ENCODE measurements at places on chromosomes 2 and 18.

DNA sequence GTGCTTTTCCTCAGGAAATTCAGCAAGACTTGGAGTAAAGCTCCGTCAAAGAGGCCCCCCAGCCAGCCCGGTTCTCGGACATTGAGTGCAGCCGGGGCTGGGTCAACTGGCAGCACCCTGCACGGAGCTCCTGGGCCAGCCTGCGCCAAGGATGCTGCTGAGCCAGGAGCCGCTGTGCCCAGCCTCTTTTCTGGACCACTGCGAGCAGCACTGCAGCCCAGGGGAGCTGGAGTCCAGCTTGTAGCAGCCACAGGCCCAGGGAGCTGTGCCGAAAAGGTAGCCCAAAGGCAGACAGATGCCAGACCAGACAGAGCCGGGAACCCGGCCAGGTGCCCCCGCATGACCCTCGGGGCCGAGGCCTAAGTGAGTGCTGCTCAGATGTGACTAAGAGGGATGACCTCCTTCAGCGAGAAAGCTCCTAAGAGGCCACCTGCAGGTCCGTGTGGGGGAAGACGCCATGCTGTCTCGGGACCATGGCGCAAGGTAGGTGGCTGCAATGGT lies 7.3 kb downstream of the CLHC1 start:
- no peak for DNase-seq

DNA sequence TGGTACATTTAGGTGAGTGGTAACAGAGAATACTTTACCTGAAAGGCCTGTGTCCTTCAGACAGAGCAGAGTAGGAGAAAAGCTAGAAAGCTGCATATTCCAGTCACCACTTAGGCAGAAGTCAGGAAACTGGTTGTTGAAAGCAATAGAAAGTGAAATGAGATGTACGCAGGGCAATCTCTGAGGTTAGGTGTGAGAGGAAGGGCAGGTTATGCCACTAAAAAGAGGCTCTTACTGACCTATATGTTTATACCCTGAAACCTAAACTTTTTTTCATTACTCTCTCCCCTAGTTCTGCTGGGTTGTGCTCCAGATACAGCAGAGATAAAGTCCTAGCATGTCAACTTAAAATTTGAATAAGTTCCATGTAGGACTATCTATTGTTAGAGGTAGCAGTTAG lies 93.5 kb downstream of the COX7A2L start:
- no peak for DNase-seq

DNA sequence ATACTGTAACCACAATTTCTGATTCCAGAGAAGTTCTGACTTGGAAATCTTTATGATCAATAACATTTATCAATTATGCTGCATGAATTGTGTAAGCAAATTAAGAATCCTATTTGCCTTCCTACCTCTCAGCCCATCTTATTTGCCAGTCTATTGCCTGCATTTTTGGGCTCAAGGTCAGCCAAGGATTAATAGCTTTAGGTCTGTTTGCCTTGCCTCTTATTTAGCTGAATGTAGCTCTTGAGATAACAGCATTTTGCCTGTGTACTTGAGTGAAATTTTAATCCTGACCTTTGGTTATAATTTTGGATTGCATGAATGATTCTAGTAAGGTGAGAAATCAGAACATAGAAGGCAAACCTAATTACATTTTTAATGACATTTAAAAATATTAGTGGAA lies 51.2 kb downstream of the MYO3B start:
- DNase-seq, result no peak

GRCh38 chr18:44047585-44047984 lies 633.1 kb upstream of the SETBP1 start:
- DNase-seq, result no peak

DNA sequence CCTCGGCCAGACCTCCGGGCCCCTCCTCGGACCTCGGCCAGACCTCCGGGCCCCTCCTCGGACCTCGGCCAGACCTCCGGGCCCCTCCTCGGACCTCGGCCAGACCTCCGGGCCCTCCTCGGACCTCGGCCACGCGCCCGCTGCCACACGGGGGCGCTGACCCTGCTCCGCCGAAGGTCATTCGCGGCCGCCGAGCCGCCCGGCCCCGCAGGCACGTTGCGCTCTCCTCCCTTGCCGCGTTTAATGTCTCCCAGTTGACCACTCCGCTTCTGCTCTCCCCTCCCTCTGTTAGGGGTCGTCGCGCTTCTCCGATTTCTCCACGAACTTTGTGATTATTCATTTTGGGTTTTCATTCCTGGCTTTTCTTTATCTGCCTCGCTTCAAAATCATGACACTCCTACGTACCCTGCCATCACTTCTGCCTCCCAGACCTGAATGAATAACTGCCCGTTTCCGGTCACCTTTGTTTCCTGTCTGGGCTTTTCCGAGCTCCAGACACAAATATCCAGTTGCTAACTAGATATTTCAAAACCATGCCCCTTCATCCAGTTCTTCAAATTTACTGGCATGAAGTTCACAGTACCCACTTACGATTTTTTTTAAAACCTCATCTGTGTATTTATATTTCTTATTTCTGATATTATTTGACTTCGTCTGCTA lies 14.8 kb upstream of the COLEC12 start:
- DNase-seq, result no peak

DNA sequence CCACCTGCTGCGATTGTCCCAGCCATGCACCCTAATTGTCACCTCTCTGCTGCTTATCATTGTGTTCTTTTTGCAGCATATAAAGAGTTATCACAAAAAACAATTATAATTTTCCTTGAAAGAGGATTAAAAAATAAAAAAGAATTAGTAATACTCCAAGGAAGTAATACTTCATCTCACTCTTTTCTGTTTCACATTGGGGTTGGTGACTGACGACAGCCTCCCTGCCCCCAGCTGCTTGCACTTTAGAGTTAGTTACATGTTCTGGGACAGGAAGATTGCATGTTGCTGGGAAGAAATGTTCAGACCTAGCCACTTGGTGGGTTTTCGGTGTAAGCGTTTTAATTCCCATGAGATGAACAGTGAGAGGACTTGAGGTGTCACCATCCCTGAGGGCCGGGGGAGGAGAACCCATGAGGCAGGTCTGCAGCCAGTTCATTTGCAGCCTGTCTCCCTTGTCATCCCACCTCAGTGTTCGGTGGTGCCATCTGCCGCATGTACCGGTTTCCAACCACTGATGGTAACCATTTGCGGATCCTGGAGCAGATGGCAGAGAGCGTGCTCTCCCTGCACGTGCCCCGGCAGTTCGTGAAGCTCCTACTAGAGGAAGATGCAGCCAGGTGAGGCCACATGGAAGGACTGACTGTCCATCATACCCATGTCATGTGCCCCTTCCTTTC lies 69.1 kb downstream of the COA5 start:
- no peak for DNase-seq

DNA sequence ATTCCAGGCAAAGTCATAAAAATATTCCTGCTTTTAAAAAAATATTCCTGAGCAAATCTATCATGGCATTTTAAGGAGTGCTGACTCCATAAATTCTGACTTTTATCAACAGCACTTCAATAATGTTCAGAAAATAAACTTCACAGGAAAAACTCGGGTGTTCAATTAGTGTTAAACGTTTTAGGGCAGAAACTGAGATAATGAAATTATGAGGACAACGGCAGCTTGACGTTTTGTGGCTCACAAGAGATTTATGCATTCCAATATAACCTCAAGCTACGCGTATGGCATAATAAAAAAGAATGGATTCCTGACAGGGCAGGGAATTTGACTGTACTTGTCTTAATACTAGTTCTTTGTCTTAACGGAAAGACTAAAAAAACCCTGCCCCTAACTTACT lies 133.2 kb downstream of the ICOS start:
- no peak for DNase-seq

- no peak for DNase-seq
Measured at GRCh38 chr2:63743170-63743981, 98.3 kb upstream of the UGP2 start.

DNA sequence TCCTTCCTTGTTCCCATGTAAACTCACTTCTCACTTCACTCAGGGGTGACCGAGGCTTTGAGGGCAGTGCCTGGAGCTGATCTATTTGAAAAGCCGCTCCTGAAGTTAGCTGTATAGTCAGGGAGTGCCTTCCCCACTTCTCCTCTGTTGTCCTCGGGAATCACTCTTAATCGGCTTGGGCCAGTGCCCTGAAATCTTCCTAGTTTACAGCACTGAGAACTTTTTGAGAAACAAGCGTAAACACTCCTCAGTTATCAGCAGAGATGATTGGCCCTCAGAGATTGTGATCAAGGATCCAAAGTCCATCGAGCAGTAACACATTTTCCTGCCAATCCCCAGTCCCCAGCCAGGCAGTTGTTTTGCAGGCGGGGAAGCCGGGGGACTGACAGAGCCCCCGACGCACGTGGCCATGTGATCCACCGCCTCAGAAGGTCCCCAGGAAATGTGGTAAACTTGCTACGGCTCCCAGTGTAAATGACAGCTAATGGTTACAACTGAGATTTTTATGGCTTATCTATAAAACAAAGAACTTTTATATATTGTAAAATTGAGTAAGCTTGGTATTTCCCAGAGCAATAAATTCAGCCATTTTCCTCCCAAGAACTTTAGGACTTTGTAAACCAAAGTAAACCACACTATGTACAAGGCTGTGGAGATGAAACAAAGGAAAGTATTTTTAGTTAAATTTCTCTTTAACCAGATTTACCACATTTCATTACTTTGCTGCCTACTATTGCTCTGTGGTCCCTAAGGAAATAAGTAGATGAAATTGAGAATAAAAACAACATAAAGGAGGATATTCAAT lies 53.5 kb downstream of the C18orf63 start:
- DNase-seq, result no peak

- no peak for DNase-seq
Measured at GRCh38 chr2:104794441-104794840, 59.5 kb upstream of the POU3F3 start.

GRCh38 chr2:98654699-98655495 lies 46.5 kb downstream of the UNC50 start:
- no peak for DNase-seq

GRCh38 chr2:96691022-96691612 lies 48.6 kb downstream of the FER1L5 start:
- DNase-seq, result no peak

- DNase-seq, result no peak
Measured at GRCh38 chr2:131426727-131427126, 49.2 kb upstream of the TUBA3D start.

GRCh38 chr2:220259662-220260061 lies 632.2 kb downstream of the SLC4A3 start:
- peak; percentile 28 for DNase-seq

DNA sequence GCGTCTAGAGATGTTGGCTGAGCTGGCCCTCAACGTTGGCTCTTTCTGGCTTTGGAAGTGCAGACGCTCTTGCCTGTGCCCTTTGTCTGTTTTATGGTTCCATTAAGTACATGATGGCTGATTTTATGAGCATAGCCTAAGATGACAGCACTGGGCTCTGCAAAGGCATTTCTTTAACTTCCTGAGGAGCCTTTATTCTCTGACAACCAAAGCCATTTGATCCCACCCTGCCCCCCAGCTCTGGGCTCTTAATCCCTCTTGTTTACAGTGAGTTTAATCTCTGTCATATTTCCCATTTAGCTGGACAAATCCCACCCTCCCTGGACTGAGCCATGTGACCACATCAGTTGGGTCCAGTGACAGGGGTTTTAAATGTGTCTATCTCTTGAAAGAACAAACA lies 195.9 kb downstream of the ACKR3 start:
- no peak for DNase-seq

All from NCI-H510A (cell line).